GM04504 (cell line): ENCODE measurements at places on chromosomes 1 and 21.

DNA sequence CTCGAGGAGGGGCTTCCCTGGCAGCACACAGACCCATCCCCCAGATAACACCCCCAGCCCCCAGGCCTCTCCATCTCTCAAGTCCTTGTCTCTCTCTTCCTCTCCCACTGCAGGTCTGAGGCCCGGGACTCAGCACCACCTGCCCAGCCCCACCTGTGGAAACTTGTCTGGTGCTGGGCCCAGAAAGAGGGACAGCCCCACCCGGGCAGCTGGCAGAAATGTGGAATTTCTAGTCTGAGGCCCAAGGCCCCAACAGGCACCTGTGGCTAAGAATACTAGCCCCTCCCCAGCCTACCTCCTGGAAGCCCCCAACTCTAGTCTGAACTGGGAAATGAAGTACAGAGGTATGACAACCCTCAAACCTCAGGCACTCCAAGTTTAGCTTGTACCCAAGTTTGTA, 15.4 kb downstream of the TTC39A start:
- DNase-seq, result no peak

- DNase-seq, result no peak
Measured at GRCh38 chr1:51247022-51247421, 10.9 kb downstream of the RNF11 start.

GRCh38 chr1:39173119-39173994, 31.1 kb upstream of the MACF1 start:
- DNase-seq, result no peak

- DNase-seq, result no peak
Measured at GRCh38 chr21:41201385-41201784, 33.4 kb downstream of the BACE2 start.

DNA sequence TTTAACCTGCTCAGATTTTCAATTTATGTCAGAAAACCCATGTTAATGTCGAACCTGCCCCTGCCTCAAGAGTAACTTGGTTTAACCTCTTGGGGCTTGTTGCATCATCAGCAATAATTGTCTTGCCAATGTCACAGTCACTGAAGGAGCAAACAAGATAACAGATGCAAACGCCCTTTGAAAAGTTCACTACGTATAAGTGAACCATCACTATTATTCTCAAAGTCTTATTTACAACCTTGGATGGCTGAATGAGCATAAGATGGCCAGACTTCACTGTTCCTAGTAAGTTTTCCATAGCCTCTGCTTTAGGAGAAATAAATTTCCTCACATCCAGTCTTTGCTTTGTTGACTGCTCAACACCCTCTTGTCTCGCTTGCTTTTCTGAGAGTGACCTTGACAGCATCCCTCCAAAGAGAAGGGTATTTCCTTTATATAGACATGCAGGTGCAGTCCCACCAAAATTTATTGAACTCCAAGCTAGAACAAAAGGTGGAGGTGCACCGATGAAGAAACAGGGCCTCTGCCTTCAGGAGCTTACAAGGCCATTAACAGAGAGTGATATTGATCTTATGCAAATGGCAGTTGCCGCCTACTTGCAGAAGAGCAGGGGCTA, 749 bp upstream of the LRIG2 start:
- no peak for DNase-seq

- no peak for DNase-seq
Measured at GRCh38 chr1:1670866-1671265, 12.1 kb upstream of the CDK11B start.

- DNase-seq, result peak; percentile 17
Measured at GRCh38 chr1:183571678-183572268, 18.5 kb downstream of the NCF2 start.

DNA sequence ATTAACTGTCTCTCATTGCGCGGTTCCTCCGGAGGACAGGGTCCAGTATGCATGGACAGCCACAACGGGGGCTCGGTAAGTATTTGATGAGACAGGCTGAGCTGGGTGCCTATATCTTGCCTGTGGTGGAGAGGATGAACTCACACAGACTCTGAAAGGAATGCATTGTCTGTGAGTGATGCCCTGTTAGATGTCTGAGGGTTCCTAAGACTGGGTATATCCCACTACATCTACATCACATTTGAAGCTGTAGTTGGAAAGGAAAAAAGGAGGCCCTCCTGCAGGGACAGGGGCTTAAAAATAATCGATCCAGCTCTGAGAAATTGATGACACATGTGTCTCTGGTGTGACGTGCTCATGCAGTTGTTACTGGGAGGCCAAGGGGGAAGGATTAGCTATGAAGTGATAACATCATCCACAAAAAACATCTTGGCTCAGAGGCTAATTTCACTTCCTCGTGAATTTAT, 1.9 kb downstream of the ADARB1 start:
- DNase-seq, result no peak

GRCh38 chr1:101069158-101069557, 43.6 kb upstream of the DPH5 start:
- no peak for DNase-seq

GRCh38 chr1:115440733-115441132, 102.7 kb upstream of the NGF start:
- DNase-seq, result no peak

DNA sequence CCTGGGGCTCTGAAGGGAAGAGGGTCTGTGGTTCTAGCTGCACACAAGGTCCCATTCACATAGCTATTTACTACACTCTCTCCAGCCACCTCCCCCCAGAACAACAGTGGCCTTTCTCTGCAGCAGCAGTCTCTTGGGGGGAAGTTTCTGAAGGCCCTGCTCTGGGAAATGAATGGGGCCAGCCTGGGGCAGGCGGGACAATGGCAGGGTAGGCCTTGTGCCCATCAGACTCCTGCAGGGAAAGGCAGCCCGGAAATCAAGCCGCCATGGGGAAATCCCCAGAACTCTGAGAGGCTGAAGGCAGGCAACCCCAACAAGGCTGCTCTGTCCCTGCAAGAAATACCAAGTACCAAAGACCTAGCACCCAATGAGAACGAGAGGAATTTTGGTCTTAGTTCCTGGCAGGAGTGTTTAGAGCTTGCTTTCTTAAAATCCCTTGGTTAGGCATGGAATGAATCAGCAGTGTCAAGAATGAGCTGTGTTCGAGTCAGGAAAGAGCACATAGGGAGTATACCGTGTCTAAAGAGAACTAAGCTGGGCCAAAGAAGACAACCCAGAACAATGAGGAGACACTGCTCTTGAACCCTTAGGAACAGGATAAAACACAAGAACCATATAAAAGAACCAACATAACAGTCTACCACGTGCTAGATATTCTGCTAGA, 11.3 kb downstream of the ARHGEF11 start:
- no peak for DNase-seq

- no peak for DNase-seq
Measured at GRCh38 chr1:21216835-21217811, 40.4 kb upstream of the EIF4G3 start.

GRCh38 chr1:162951553-162952315, 90.8 kb upstream of the CCDC190 start:
- DNase-seq, result no peak

- no peak for DNase-seq
Measured at GRCh38 chr1:213138391-213138790, 87.3 kb downstream of the RPS6KC1 start.

GRCh38 chr1:36514501-36514900, 31.8 kb upstream of the CSF3R start:
- DNase-seq, result no peak

GRCh38 chr1:246161626-246162025, 345.5 kb downstream of the SMYD3 start:
- peak; percentile 57 for DNase-seq

DNA sequence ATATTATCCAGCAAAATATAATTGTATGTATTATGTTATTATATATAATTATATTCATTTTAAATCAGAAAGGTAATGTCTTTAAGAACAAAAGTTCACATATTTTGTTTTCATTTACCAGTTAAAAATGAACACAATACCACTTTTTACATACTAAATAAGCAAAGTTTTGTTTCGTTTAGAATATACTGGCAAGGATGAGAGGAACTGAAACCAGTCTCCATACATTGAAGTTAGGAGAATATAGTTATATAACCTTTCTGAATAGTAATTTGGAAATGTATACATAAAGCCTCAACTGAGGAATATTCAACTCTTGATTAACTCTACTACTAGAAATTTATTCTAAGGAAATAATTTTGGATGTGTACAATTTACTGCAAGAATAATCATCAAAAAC, 110.5 kb downstream of the ZNF644 start:
- DNase-seq, result no peak

- DNase-seq, result no peak
Measured at GRCh38 chr1:209391792-209392191, 191.7 kb upstream of the CAMK1G start.

GRCh38 chr1:25825605-25826004, 5.9 kb downstream of the MTFR1L start:
- DNase-seq, result no peak

GRCh38 chr1:11481019-11481418, 2.1 kb downstream of the DISP3 start:
- no peak for DNase-seq

DNA sequence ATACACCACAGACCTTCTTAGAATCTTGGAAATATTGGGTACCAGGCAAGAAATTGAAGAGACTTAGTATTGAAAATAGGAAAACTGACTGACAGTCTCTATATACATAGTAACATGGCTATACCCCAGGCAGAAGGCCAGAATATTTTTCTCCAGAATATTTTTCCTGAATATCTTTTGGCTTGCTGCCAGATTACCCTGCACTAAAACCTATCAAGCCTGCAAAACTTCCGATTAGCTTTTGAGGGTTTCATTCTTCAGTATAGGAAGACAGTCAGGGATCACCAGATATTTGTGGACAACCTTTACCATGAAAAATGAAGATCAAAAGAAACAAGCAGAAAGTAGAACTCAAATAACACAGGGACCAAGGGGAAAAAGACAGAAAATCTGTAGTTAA, 187.9 kb downstream of the LRRC7 start:
- DNase-seq, result no peak

DNA sequence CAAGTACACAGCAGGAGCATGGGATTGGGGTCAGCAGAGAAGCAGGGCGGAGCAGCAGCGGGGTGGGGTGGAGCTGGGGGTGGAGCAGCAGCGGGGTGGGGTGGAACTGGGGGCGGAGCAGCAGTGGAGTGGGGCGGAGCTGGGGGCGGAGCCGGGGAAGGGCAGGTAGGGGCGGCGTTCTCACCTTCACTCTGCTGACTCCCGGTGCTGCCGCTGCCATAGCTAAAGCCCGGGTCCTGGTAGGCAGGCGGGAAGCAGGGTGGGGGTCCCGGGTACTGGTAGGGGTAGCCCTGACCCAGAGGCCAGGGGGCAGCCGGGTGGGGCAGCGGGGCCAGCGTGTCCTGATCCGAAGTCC, 6.7 kb downstream of the TAS1R3 start:
- no peak for DNase-seq

- no peak for DNase-seq
Measured at GRCh38 chr1:200866521-200866920, 6.3 kb upstream of the GPR25 start.

GRCh38 chr1:6775261-6776043, 9.8 kb upstream of the CAMTA1 start:
- DNase-seq, result no peak
